Retina (tissue), 1 donor: ENCODE measurements at places on chromosomes 3 and 15.

DNA sequence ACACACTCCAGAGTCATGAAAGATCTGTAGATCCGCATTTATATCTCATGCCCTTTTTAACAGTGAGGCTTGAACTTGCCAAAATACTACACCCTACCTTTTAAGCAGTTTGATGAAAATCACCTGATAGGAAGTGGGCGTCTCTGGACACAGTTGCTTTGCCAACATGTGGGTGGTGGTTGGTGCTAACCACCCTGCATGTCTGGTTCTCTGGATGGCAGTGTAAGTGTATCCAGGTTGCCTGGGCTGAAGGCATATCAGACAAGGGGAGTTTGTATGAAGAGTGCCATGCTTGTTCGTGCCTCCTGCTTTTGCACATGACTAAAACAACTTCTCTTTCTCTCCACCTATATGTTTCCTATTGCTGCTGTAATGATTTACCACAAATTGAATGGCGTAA is 159.6 kb downstream of the GHSR start:
- DNase-seq = no peak

DNA sequence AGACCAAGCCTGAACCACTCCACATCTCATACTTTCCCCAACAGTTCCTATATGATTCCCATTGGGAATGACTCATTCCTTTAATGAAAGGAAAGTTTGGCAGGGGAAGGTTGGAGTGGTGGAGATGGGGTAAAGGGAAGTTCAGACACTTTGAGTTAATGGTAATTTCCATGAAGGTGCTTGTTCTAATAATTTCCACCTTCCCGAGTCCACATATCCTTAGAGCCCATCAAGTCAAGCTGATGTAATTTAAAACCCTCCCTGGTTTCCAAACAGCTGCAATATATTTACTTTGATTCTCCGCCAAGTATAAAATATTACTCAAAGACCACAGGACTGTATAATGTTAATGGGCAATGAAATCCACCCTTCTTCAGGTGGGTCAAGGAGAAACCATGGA is 95.0 kb upstream of the GALNT15 start:
- no peak for DNase-seq

DNA sequence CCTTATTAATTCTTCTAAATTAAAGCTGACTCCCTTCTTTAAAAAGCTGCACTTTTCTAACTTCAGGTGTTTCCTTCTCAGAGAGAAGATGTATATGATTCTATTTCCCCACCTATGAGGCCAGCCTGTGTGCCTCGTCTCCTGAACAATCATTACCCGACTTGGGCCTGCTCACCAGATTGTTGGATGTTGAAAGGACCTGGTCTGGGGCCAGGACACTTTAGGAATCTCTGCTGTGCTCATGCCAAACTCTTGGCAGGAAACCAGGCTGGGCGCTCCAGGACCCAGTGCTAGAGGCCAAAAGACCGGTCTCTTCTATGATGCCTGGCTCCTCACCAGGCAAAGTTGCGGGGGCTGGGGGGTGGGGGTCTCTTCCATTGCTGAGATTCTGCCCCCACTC is 16.9 kb upstream of the LRRC31 start:
- no peak for DNase-seq

DNA sequence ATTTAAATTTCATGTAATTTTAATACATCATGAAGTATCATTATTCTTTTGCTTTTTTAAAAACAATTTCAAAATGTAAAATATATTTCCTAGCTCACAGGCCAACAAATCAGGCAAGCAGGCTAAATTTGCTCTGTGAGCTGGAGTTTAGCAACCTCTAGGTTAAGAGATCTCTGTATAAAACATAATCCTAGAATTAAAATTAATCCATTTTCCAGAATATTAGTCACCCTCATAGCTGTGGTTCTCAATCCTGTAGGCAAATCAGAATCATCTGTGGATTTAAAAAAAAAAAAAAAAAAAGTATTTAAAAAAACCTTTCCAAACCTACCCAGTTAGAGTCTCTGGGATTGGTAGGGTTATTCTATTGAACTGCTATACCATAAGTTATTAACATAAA is 209.7 kb downstream of the MINAR1 start:
- no peak for DNase-seq

DNA sequence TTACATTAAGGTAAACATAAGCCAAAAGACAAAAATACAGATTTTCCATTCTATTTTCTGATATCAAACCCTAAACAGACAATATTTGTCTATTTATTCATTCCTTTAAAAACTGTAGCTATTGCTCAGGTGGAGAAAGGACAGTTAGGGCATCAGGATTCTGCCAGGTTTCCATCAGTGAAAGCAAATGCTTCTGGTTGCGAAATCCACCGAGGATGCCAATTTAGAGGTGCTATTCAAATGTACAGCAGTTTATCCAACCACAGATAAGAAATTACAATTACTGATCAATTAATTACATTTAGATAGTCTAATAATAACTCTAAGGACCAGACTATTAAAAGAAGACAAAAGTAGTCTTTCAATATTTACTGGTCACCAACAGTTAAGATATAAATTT is 3.9 kb downstream of the TOMM70 start:
- no peak for DNase-seq

GRCh38 chr3:150327678-150328653 is 80.1 kb upstream of the TSC22D2 start:
- DNase-seq = no peak

- DNase-seq = no peak
Measured at GRCh38 chr3:33312361-33312760, 35.1 kb downstream of the FBXL2 start.

DNA sequence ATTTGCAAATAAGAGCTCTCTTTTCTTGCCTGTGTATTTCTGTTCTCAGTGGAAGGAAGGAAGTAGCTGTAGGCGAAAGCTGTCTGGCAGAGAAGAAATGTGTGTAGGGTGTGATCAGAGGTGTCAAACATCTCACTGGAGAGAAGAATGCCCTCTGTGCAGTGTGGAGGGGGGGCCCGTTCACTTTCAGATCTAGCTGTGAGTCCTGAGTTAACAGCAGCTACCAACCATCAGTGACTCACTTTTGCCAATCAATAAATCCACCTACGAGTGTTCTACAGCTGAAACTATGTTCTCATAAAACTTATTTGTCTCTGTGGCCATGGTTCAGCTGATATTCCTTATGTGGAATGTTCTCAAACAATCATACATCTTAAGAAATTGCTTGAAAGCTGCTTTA is 103.7 kb downstream of the FRMD4B start:
- no peak for DNase-seq

DNA sequence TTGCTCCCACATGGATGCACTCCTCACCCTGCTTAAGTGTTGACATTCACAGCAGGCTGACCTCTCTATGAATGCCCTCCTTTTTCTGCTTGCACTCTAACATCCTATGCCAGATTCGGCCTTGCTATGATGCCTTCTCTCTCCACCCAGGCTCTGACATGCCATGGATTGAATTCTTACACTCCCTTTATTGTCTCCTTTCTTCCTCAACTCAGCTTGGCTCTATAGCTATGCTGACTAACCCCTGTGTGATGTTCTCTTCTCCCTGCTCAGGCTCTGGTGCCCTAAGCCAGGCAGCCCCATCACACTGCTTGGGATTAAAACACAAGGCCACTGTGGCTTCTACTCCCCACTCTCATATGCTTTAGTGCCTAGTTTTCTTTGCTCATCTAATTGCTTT is 563.7 kb downstream of the NSUN3 start:
- no peak for DNase-seq

- no peak for DNase-seq
Measured at GRCh38 chr15:73264881-73265280, 103.9 kb downstream of the HCN4 start.

GRCh38 chr3:100120012-100120411 is 5.7 kb upstream of the FILIP1L start:
- no peak for DNase-seq

- DNase-seq = no peak
Measured at GRCh38 chr3:48804930-48805329, 42.7 kb downstream of the PRKAR2A start.

DNA sequence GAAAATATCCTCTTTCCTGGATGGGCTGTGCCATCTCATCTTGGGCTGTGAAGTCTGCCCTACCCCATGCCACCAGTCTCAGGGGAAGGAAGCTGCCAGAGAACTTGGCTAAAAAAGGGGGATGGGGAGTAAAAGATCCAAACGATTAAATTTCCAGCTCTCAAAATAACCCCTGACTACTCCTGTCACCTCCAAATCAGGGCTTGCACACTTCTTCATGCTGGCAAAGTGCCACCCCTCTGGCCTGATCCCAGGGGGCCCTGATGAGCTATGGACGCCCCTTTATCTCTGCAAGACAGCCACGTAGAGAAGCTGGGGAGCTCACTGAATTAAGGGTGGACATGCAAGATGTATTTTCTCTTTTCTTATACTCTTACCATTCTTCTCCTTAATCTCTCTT is 1.2 kb upstream of the MLF1 start:
- DNase-seq = no peak

- no peak for DNase-seq
Measured at GRCh38 chr3:40088527-40089170, 220.9 kb upstream of the EIF1B start.

- DNase-seq = no peak
Measured at GRCh38 chr15:67564968-67565345, 22.5 kb downstream of the MAP2K5 start.

DNA sequence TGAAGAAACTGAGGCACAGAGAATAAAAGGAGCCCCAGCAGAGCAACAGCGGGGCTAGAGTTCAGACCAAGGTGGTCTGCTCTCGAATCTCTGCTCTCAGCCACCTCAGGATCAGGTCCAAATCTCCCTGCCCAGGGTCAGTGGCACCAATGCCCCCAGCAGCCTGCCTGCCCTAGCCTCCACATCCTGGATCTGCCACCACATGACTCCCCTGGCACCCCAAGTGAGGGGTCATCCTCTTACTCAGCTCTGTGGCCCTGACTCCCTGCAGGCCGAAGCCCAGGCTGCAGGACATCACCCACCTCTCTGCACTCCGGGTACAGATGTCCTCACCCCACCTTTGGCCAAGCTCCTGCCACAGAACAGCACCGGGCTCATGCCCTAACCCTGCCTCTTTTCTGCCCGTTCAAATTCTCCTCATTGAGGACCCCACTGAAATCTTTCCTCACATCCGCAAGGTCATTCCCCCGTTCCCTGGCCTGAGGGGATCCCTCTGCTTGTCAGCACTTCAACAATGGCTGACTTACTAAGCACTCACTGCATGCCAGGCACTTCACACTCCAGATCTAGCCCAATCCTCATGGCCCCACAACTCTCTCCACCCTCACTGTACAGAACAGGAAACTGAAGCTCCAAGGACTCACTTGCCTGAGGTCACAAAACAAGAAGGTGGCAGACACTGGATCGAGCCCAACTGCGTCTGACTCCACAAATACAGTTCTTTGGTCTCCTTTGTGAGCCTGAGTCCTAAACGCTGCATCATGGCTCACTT is 4.3 kb downstream of the PPIB start:
- DNase-seq = no peak

- no peak for DNase-seq
Measured at GRCh38 chr3:10116138-10116460, 624 bp downstream of the BRK1 start.
